ENCODE measurements at places on chromosomes 7 and 10.

- peak; percentile 29 for DNase-seq
Observed at GRCh38 chr7:133484086-133484485, 231.2 kb downstream of the EXOC4 start.

DNA sequence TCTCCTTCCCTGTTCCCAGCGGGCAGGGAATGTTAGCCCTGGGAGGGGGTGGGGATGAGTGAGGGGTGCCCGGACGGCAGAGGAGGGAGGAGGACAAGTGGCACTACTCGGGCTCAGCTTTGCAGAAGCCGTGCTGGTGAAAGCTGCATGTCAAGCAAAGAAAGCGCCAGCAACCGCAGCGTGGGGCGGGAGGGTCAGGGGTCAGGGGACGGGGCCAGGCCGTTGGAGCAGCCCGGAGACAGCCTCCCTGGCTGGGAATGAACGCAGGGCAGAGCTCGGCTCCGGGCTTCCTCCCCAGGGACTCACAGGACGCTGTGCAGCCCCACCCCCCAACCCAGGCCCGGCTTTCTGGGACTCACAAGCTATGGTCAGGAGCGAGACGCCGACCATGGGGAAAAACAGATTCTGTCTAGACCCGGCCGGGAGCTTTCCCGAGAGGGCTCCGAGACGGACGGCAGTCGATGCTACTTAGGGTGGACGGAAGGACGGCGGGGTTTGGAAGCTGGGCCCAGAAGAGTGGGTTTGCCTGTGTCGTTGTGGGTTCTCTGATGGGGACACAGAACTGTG, 113.4 kb downstream of the VIPR2 start:
- no peak for DNase-seq

GRCh38 chr10:116268976-116269375, 4.0 kb downstream of the GFRA1 start:
- no peak for DNase-seq

DNA sequence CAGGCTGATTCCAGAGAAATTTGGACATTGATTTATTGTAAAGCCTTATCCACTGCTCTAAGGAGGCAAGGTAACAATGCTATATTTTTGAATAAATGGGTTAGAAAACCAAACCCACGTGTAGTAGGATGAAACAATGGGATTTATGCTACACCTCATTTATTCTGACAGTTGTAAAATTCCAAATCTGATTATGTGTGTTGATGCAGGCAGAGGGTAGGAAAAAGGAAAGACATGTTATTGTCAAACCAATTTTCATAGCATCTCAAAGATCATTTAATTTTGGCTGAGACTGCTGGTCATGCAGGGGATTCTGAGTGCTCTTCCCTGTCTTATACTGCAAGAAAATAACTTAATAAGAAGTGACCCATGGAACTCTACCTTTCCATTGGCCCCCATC, 1219.9 kb upstream of the SORCS1 start:
- DNase-seq: no peak

DNA sequence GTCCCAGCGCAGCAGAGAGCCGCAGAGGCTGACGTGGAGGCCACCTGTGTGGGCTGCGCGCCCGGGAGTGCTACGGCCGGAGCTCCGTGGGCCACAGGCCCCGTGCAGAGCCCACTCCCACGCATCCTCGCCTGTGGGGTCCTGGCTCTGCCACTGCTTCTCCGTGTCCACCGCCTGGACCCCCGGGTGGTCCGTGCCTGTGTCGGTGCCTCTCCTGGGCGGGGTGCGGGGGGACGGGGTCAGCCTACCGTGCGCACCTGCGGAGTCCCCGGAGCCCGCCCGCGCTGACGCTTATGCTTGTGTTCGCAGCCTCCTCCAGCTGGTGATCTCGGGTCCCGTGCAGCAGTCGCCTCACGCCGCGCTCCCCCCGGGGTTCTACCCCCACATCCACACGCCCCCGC, 7.8 kb upstream of the ZNF853 start:
- DNase-seq: no peak

DNA sequence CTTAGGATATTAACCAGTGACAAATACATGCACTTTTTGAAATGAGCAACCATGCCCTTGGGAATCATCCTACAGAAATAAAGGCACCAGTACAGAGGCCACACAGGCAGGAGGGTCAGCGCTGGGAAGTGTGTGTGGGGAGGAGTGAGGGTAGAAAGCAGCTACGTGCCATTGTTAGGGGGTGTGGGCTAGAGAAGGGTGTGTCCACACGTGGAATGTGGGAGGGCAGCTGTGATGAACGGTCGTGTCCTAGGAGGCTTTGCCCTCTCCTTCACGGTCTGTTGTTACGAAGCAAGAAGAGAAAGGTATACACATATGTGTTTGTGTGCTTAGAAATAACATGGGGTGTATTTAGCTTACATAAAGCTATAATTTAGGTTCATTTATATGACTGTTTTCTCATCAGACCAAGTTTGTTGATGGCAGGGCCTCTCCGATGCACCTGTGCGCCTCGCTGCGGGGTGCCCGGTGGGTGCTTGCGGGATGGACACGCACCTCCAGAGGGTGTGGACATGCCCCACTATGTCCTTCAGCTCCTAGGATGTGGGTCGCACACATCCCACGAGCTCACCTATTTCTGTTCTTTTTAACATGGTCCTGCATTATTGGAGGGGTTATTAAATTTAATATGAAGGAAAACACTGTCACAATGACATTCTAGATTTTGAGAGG, 16.9 kb upstream of the GET4 start:
- DNase-seq: no peak

DNA sequence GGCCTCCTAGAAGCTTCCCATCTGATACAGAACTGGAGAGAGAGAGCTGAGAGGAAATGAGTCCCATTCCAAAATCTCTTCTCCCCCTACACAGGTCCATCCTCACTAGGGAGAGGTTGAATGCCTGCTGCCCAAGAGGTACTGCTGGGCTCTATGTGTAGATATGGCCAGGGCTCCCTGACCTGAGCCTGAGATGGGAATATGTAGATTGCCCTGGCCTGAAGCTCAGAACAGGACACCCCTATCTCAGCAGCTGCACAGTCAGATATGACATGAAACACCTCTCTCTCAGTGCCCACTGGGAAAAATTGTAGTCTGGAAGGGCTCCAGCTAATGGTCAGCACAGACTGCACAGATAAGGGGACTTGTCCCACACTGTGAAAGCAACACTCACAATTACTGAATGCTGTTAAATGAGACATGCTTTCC, 3.1 kb upstream of the IFIT1B start:
- no peak for DNase-seq

GRCh38 chr7:96178581-96178980, 143.3 kb downstream of the SLC25A13 start:
- no peak for DNase-seq

GRCh38 chr7:124106575-124106974, 73.7 kb upstream of the TMEM229A start:
- no peak for DNase-seq

DNA sequence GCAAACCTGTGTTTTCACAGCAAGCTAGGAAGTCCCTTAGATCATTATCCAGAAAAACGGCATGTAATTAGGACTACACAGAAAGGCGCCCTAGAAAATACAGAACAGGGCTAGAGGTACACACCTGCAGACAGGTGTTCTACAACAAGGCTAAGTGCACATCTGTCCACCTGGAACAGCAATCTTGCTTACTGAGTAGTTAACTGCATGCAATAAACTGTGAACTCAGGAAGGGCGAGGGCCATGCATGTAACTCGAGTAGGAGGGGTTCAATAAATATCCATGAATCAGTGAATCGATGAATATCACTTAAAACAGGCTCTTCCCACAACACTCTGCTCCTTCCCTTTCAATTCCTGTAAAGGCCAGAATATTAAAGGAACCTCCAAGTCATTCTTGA, 22.0 kb downstream of the FAM171A1 start:
- DNase-seq: no peak
